Stimulated activated CD8-positive, alpha-beta memory T cell treated with anti-CD3 and anti-CD28 coated beads, Interleukin-7, amount 100 ng/mL, for 48 hours (primary cell): ENCODE measurements at places on chromosomes 2 and 18.

GRCh38 chr2:225920621-225921220 is 521.2 kb downstream of the NYAP2 start:
- DNase-seq, result no peak

- DNase-seq, result no peak
Measured at GRCh38 chr18:24112464-24112863, 26.4 kb upstream of the CABYR start.

GRCh38 chr2:101052147-101052546 is 50.1 kb downstream of the RPL31 start:
- DNase-seq, result no peak

- DNase-seq, result no peak
Measured at GRCh38 chr2:134689315-134689714, 29.5 kb downstream of the TMEM163 start.

GRCh38 chr2:59570818-59571217 is 982.6 kb downstream of the BCL11A start:
- no peak for DNase-seq

GRCh38 chr2:234038076-234038802 is 12.3 kb upstream of the SPP2 start:
- no peak for DNase-seq

DNA sequence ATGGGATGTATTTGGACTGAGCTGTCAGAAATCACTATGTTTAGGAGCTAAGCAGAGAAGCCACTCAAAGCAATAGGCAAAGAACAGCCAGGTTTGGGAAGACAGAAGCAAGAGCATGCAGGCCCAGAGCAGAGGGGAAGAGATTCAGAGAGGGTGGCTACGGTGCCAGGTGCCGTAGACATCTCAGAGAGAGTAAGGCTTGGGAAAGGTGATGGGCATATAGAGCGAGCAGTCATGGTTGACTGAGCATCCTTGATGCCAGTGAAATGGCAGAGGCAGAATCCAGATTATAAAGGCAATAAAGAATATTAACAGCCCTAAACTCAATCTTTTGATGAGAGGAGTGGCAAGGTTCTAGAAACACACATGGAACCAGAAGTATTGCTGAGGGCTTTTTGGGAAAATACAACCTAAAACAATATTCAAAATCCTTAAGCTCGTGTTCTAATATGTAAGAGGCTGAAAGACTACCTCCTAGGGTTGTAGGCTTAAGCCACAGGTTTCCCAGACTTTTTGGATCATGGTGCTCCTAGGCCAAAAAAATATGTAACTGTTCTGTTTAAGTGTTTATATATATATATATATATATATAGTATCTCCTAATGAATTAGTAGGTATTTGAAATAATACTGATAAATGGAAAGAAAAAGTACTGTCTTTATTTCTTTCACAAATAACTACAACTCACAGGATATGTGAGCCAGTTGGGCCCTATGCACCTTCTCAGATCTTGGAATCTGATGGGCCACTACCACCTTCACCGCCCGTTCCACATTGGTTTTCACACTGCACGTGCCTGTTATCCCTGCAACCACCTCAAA is 113.3 kb downstream of the MYCN start:
- DNase-seq, result no peak

DNA sequence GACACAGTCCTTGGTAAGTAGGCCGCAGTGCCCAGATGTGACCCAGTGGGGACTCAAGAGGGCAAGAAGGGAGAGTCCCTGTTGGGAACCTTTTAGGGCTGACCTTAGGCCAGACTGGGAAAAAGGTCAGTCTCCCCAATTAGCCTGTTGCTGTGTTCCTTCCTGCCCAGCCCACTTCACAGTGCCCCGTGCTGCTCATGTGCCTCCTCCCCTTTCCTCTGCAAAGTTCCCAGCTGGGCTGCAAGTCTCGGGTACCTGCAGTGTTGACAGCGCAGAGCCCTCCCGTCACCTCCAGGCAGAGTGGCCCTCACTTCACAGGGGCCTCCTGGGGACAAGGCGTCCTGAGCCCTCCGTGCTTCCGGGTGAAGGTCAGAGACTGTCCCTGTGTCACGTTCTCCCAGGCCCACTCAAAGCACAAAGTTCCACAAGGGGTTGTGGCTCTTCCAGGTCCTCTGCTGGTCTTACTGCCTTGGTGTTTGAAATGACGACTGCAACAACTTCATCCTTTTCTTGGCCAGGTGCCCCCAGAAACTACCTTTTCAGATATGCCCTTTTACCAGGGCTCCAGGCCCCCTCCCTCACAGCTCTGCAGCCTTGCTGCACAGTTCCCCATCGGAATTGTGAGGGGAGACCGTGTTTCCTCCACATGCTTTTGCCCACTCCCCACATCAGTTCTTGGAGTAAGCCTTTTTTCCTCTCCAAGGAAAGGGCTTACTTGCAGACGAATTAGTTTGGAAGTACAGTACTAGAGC is 225.8 kb downstream of the ALPK2 start:
- no peak for DNase-seq

GRCh38 chr2:16882706-16883105 is 217.1 kb upstream of the CYRIA start:
- no peak for DNase-seq
